ENCODE measurements at places on chromosomes 2 and 18.

GRCh38 chr2:121128741-121129659, 156.0 kb downstream of the TFCP2L1 start:
- DNase-seq = no peak

GRCh38 chr18:8962192-8962779, 140.2 kb upstream of the NDUFV2 start:
- no peak for DNase-seq

GRCh38 chr2:212722046-212722445, 183.4 kb upstream of the ERBB4 start:
- DNase-seq = no peak

- no peak for DNase-seq
Observed at GRCh38 chr2:166092889-166093288, 34.9 kb downstream of the SCN1A start.

GRCh38 chr2:212264187-212264586, 274.4 kb downstream of the ERBB4 start:
- DNase-seq = no peak

All from GM12891 (cell line).